ENCODE measurements at places on chromosomes 12 and 14.

DNA sequence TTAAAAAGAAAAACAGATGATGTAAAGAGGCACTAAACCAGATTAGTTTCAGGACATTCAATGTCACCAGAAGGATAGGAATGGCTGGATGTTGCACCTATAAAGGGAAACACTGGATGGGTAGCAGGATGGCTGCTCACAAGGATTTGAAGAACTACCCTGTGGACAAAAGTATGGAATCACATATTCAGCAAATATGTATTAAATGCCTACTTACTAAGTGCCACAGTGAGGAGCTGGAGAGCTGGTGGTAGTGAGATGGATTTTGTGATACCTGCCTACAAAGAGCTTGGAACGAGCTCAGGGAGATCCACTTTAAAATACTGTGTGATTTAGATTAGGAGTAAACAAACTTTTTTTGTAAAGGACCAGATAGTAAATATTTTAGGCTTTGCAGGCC is 316.2 kb downstream of the PAWR start:
- DNase-seq: no peak

DNA sequence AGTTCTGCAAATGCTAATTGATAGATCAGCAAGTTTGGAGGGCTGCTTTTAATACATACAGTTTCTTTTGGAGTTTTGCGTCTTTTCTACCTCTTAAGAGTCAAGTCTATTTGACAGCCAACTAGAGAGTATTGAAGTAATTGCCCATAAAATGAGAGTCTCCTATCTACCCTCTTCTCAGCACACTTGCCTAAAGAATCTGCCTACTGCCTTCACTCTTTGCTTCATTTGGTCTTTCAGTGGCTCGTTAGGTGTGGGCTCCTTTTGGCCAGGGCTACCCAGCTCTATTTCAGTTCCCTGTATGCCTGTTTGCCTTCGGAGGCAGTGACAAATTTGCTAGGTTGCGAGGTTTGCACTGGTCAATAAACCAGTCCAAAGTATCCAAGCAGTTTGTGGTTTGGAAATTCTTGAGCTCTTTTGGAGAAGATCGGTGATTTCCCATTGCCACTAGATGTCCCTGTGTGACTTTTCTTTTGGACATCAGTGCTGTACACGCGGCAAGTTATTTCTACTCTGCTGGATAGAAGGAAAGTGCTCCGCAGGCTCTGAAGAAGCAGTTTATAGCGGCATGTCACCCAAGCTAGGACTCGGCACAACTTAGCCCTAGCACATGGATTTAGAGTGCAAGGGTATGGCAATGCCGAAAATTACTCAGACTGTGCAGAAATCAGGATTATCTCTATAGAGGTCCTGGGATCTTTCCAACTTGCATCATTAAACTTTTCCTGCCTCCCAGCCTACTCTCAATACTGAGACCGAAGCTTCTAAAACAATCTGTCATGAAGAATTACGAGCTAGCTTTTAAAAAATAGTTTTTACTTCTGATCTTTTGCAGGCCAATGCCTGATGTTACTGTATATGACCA is 38.6 kb downstream of the MGST1 start:
- no peak for DNase-seq

GRCh38 chr14:99752486-99753121 is 40.6 kb upstream of the EML1 start:
- DNase-seq: no peak

- DNase-seq: no peak
These were observed 1510.3 kb upstream of the SEL1L start for GRCh38 chr14:83044001-83044400.

DNA sequence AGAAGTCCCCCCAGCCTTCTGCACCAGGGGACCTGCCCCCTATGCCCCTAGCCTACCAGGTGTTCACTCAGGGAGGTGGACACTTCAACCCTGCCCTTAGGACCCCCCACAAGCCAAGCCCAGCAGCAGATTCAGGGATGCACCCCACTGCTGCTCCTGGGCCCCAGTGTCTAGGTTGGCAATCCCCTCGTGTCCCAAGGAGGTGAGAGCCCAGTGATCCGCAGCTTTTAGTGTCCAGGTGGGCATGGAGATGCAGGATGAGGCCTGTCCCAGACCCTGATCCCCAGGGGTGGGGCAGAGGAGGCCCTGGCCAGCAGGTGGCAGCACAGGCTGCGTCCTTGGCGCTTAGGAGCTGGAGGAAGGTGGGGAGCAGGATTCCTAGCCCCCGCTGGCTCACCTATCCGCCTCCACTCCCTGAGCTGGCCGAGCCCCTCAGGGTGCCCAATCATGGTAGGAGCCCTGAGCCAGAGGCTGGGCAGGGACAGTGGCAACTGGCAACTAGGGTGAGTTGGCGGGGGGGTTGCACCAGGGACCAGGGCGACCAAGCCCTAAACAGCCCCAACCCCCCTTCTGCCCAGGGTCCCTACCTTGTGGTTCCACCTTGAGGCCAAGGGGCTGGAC is 4.1 kb downstream of the CKB start:
- peak; percentile 63 for DNase-seq

DNA sequence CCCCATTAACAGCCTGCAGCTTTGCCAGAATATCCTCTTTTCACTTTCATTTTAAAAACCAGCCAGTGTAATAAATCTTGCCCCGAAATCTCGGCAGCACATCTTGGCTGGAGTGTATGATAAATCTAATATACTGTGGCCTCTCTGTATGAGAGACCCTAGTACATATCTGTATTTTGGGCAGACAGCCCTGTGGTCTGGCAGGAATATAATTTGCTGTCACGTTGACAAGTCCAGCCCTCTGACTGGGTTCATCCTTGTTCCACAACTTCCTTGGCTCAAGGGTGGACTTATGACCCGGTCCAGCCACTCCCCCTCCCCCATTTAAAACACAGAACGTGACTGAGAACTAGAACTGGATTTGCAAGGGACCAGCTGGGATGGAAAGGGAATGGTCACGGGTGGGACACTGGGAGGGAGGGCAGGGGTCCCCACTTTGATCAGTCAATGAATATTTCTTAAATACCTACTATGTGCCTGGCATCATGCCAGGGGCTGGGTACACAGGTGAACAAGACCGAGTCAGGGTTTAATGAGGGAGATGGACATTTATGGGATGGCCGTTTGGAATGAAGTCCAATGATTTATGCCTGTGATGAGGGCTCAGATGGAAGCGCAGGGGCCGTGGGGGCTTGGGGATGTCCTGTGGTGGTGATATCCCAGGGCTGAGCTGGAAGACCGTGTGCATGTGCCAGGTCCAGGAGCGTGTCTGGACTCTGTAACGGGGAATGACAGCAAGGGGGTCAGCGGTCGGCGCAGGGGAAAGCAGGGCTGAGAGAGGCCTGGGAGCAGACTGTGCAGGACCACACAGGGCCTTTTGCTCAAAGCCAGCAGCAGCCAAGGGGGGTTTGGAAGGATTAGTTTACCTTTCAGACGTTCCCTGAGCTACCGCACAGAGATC is 190.5 kb downstream of the PHETA1 start:
- DNase-seq: peak; percentile 4

DNA sequence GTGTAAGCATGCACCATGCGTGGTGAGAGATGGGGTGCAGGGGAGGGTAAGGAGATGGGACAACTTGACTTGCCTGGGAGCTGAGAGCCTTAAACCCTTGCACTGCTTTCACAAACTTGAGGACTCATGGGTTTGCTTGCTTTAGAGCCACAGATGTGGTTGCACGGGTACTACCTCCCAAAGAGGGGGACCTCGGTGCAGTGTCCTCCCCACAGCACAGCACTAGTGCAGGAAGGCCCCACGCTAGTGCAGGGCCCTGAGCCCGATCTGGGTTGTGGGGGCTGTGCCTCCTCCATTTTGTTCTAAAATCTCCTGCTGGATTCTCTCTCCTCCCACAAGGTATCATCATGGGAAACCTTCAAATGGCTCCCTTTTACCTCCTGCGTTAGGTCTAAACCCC is 11.2 kb downstream of the KRT72 start:
- DNase-seq: no peak

DNA sequence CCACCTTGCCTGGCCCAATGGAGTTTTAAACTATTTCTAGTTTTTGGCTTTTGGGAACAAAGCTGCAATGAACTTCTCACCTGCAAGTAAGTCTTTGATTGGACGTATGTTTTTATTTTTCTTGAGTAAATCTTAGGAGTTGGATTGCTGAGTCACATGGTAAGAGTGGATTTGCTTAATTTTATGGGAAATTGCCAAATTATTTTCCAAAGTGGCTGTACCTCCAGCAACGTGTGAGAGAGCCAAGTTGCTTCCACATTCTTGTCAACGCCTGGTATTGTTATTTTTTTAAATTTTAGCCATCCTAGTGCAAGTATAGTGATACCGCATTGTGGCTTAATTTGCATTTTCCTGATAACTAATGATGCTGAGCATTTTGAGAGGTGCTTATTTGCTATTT is 136.6 kb downstream of the LMNTD1 start:
- DNase-seq: no peak

GRCh38 chr12:108854451-108855283 is 2.7 kb downstream of the SSH1 start:
- DNase-seq: peak; percentile 35

DNA sequence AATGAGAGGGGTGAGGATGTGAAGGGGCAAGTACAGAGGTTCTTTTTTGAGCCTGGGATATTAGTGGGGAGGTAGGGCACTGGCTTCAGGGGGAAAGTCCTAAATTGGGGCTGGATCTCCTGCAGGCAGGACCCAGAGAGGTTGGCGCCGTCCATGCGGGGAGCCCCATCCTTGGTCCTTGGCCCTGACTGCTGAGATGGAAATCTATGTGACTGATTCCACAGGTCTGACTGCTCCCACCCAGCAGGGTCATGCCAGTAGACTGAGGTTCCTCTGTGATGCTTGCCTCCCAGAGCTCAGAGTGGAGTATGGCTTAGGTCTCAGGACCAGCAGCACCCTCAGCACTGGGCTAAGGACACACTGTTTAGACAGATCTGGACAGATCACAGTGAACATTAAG is 988.6 kb upstream of the TMEM132C start:
- no peak for DNase-seq

- no peak for DNase-seq
These were observed 573 bp upstream of the SUSD6 start for GRCh38 chr14:69610874-69611171.

- peak; percentile 13 for DNase-seq
These were observed 814 bp downstream of the ANKRD13A start for GRCh38 chr12:109999983-110000505.

DNA sequence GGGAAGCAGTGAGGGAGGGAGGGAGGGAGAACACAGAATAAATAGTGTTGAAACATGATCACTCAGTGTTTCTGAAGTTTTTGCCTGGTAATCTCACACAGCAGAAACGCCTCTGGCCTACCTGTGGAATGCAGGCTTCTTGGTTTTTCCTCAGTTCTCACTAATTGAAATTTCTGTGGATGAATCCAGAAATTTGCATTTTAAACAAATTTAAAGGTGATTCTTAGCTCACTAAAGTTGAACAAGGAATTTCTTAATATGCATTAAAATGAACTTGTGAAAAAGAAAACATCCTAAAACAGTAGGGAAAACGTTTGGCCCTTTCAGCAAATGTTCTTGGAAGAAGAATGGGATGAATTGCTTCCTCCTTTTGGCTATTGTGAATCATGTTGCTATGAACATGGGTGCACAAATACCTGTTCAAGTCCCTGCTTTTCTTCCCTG is 1.4 kb downstream of the RNASE9 start:
- DNase-seq: no peak

DNA sequence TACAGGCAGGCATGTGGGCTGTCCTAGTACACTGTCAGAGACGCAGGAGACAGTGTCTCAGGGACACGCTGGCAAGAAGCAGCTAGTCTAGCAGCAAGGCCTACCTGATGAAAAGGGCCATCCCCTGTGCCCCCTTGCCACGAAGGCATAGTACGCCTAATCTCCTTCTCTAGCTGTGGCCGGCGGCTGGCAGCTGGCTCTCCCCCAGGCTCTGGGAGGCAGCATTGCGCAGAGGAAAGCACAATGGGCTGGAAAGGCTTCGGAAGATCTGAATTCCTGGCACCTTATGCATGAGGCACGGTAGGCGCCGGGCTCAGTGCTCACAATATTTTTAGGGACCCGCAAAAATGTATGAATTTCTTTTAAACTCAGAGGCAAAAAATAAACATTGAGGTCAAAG is 16.0 kb upstream of the PLEKHH1 start:
- DNase-seq: no peak

- DNase-seq: no peak
These were observed 197.0 kb downstream of the TMTC2 start for GRCh38 chr12:82883394-82884355.

- no peak for DNase-seq
These were observed 92.5 kb downstream of the ADCK1 start for GRCh38 chr14:77892381-77892871.

GRCh38 chr12:116302166-116303058 is 24.9 kb upstream of the MED13L start:
- DNase-seq: no peak

- no peak for DNase-seq
These were observed 48.2 kb upstream of the MANSC4 start for GRCh38 chr12:27828196-27828595.

DNA sequence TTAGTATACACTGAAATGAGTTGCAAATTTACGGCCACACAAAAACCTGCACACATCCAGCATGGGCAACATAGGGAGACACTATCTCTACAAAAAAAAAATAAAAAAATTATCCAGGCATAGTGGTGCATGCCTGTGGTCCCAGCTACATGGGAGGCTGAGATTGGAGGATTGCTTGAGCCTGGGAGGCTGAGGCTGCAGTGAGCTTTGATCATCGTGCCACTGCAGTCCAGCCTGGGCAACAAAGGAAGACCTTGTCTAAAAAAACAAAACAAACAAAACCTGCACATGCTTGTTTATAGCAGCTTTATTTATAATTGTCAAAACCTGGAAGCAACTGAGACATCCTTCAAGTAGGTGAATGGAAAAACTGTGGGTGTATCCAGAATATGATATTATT is 4.9 kb upstream of the TOMM20L start:
- no peak for DNase-seq

DNA sequence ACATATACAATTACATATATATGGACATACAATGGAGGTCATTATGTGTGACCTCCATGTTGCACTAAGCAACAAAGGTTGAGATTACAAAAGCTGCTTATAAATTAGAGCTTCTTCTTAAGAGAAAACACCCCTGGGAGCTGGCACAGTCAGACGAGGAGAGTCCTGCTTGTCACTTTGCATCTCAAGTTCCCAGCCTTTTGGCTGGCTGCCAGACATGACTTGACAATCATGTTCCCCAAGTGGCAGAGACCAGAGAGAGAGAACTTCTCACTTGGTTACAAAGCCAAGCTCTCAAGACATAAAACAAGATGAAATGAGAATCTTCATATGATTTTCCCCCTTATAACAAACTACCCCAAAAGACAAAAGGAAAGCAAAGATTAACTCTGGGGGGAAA is 8.5 kb upstream of the SYNJ2BP start:
- peak; percentile 93 for DNase-seq

All from hematopoietic multipotent progenitor cell treated with erythropoietin and hydrocortisone succinate and interleukin-3 and kit ligand, for 8 days (in vitro differentiated cells).